Natural killer cell (primary cell): ENCODE measurements at places on chromosomes 13 and 19.

DNA sequence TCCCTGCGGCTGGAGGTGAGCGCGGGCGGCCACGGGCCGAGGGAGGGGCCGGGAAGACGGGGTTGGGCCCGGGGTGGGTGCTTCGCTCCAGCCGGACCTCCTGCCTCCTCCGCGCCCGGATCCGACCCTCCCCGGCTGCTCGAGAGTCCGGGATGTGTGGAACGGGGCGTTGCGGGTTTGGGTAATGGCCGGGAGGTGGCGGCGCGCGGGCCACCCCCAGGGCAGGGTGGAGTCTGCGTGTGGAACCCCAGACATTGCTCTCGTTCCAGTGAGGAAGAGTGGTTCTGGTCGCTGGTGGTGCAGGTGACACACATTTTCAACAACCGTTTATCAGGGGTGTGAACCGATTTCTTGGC is 38.8 kb downstream of the ARHGEF7 start:
- peak; percentile 59 for DNase-seq

DNA sequence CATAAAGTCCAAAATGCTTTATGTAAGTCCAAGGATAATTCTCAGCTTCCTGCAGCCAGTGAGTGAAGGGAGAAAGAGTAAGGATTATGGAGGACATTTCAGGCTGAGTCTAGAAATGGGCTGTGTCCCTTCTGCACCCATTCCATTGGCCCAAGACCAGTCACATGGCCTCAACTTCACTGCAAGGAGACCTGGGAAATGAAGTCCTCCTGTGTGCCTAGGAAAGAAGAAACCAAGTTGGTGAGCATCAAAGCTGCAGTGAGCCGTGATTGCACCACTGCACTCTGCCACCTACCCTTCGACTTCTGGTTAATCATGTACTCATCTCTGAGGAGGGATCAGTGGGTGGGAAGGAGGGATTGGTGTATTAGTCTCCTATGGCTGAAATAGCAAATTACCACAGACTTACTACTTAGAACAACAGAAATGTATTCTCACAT is 3.6 kb upstream of the CD37 start:
- no peak for DNase-seq

DNA sequence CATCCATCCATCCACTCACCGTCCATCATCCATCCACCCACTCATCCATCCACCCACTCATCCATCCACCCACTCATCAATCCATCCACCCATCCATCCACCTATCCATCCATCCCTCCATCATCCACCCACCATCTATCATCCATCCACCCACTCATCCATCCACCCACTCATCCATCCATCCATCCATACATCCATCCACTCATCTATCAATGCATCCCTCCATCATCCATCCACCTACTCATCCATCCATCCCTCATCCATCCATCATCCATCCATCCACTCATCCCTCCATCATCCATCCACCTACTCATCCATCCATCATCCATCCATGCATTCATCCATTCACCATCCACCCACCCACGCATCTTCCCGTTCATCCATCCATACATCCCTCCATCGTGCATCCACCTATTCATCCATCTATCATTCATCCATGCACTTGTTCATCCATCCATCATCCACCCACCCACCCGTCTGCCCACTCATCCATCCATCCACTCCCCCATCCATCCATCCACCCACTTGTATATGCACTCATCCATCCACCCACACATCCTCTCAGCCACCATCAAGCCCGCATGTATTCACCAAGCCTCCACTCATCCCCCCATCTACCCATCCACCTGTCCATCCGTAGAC is 3.6 kb downstream of the STAP2 start:
- no peak for DNase-seq

DNA sequence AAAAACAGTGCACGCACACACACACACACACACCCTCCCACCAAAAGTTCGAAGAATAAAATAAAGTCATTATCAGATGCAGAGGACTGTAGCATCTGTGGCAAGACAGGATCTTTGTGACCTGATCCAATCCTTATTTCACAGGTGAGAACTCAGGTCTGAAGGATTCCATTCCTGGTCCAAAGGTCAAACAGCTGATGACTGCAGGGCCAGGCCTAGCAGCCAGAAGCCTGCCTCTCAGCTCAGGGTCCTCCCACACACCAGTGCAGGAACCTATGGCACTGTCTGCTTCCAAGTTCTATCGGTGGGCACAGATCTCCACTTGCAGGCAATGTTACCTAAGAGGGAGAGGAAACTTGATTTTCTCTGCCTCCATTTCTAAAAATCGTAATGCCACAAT is 57.5 kb downstream of the SERP2 start:
- no peak for DNase-seq

DNA sequence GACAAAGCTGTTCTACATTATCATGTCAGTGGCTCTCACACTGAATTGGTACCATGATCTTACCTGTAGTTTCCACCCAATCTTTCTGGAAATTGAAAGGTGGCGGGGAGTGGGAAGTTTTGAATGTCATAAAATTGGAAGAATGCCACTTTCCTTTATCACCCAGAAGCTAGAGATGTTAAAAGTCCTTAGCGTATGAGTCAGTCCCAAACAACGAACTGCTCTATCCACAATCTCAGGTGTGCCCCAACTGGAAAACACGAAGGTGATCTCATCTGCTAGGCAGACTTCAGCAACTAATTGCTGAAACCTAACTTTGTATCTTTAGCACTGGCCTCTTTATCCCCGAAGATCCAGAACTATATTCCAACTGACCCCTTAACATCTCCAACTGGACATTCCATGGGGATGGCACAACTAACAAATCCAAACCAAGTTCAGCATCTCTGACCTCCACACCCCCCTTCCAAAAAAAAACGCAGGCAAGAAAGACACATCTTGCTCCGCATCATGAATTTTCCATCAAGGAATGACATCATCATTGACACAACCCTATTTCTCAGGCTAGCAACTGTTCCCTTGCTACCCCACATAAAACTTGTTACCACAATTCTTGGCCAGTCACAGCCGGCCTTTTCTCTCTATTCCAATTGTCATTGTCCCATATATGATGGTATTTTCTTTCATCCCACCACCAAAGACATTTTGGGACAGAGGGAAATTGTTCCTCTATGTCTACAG is 175.4 kb downstream of the KLF12 start:
- DNase-seq: no peak

GRCh38 chr19:39735688-39736087 is 2.1 kb downstream of the CLC start:
- DNase-seq: no peak

DNA sequence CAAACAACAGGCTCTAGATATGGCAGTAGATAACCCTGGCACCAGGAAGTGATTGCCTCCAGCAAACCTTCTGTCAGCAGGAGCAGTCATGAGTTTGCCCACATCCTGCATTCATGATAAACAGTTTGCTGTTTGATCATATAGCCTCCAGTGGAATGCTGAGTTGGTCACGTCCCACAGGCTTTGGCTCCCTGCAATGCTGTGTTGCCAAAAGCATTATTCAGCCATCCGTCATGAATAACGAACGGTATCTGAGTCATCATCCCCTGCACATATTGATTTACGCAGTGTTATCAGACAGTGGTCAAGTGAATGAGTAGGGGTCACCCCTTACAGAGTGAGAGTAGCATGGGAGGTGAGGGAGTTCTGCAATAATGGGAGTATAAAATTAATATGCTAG is 21.9 kb upstream of the ZNF432 start:
- no peak for DNase-seq

DNA sequence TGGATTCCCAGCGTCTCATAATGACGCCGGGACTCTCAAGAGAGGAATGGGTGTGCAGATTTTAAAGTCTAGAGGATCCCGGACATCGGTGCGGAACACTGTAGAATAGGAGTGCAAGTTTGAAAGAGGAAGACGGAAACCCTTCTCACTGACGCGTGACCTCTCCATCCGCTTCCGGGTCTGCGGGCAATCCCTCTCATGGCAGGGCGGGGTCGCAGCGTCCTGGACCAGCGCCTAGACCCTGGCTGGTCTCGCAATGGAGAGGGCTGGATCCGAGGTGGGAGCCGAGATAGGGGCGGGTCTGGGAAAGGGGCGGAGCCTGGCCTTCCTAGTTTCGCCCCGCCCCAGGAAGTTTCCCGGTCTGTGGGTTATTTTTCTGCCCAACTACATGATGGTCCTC is 4.6 kb upstream of the ZNF845 start:
- DNase-seq: peak; percentile 27
